Cerebellar nuclear complex (tissue), 1 donor: ENCODE measurements at places on chromosomes 1 and 21.

DNA sequence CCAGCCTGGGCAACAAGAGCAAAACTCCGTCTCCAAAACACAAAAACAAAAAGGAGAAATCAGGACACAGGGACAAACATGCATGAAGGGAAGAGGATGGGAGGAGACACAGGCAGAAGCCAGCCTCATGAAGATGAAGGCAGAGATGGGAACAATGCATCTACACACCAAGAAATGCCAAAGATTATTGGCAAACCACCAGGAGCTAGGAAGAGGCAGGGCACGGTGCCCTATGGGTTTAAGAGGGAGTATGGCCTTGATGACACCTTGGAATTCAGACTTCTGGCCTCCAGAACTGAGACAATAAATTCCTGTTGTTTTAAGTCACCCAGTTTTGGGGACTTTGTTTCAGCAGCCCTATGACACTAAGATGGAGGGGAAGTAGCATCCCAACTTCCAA lies 5.2 kb downstream of the TMPRSS3 start:
- no peak for DNase-seq

GRCh38 chr21:15586752-15587427 lies 142.9 kb upstream of the USP25 start:
- no peak for DNase-seq

DNA sequence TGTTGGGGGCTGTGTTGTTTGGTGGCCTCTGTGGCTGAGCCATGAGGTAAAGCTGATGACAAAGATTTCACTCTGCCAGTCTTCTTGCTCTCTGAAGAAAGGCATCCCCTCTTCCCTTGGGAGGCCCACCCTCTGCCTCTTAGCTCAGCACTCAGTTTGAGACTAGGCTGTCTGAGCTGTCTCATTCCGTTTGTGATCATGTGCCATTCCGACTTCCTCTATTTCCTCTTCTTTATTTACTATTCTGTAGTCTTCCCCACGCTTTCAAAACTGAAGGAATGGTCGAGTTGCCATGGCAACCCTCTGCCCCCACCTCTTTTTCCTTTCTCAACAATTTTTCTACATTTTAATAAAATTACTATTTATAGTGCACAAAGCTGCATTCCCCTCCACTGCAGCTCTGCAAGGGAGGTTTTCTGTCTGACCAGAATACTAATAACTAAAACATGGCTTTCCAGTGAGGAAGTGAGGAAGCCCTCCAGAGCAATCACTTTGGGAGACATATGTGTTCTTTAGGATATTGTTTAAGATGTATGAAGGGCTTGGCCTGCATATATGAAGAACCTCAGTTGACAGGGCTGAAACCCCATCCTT lies 30.8 kb downstream of the KCNA3 start:
- no peak for DNase-seq

GRCh38 chr21:46431884-46432488 lies 26.7 kb upstream of the DIP2A start:
- DNase-seq: no peak

GRCh38 chr1:49606082-49606481 lies 417.7 kb downstream of the AGBL4 start:
- DNase-seq: no peak

- no peak for DNase-seq
Measured at GRCh38 chr1:36088265-36088576, 471 bp upstream of the ADPRS start.

- no peak for DNase-seq
Measured at GRCh38 chr21:34885125-34885524, 164.0 kb downstream of the RUNX1 start.

- no peak for DNase-seq
Measured at GRCh38 chr21:45644041-45644906, 749 bp downstream of the PCBP3 start.

GRCh38 chr1:184191181-184191621 lies 139.7 kb downstream of the TSEN15 start:
- DNase-seq: no peak

DNA sequence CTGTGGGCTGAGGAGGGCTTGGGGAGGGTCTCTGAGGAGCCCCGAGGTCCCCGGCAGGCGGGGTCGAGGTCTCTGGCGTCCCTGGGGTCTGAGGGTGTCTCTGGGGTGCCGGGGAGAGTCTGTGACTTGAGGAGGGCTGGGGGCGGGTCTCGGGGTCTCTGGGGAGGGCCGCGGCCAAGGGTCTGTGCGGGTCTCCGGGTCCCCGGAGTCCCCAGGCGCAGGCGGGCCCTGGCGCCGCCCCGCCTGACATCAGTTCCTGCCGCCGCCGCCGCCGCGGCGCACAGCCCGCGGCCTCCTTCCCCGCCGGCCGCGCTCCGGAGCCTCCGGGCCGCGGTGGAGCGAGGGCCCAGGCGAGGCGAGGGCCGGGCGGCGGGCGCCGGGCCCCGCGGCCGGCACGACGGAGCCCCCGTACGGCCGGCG lies at the start of gene PLEKHM2:
PLEKHM2 (plus strand) TSS at position 279 of the 420 bp plus-strand sequence. CDS start 239 bp downstream, outside the sequence.
- DNase-seq: no peak

- peak; percentile 91 for DNase-seq
Measured at GRCh38 chr1:30718091-30718635, 5.2 kb downstream of the MATN1 start.

GRCh38 chr1:33397994-33398393 lies 32.9 kb downstream of the PHC2 start:
- DNase-seq: no peak

- DNase-seq: no peak
Measured at GRCh38 chr1:205240569-205240968, 12.8 kb downstream of the TMCC2 start.

- no peak for DNase-seq
Measured at GRCh38 chr21:14824126-14824525, 240.7 kb downstream of the NRIP1 start.

- DNase-seq: no peak
Measured at GRCh38 chr1:235928197-235928596, 61.5 kb upstream of the LYST start.

DNA sequence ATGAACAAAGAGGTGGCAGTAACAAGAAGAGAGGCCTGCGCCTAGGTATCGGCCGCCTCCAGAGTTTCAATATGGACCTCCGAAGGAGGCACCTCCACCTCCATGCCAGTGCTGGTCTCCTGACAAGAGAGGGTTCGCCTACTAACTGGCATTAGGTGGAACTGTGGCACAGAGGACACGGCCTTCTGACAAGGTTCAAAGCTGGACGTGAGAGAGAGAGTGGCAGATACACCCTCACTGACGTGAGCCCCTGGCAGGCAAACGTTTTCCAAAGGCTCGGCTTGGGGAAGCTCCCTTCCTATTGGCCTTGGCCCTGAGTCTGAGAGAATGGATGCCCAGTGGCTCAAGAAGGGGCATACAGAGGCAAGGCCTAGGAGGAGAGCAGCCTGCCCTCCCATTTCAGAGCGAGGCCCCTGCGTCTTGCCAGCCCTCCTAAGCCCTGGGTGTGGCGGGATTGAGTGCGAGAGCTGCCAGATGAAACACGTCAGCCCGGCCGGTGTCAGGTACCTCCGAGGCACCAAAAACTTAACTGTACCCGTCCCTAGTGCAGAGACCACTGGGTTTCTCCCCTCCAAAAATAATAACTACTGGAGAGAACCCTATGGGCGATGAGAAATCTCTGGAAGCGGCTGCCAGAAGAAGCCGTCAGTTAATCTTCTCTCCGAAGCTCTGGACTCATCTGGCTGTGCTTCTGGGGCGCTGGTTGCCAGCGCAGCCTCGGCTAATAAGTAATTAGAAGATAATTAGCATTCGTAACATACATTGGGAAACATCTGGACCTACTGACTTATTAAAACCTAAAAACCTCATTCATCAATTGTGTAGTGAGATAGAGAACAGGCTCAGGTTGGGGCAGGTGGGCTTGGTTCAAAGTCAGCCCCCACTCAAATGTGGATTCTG lies 283.6 kb downstream of the NPHP4 start:
- DNase-seq: no peak

DNA sequence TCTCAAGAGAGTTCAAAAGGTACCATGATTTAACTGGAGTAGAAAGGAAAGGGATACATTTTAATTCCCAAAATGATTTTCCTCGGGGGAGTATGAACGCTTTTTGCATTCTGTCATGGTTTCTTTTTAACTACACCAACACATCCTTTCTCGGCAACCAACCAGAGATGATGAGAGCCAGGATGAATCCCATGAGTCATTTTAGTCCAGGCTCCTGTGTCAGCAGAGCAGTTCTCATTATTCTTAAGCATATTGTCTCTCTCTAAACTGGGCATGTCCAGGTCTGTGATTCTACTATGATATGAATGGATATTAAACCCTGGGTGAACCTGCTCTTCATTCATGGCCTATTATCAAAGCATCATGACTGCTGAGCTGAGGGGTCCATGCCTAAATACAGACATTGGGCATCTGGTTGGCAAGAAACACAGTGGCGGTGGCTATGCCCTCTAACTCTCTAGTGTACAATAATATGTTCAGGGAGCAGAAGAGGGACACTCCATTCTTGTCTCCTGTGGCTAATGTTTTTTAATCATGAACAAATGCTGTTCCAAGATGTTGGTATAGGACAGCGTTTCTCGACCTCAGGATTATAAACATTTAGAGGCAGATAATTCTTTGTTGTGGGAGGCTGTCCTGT lies 124.3 kb upstream of the ESRRG start:
- DNase-seq: no peak

GRCh38 chr1:236951672-236952071 lies 52.6 kb downstream of the MT1HL1 start:
- DNase-seq: no peak
